Thoracic aorta (tissue), 2 donors: ENCODE measurements at places on chromosomes 7 and 10.

DNA sequence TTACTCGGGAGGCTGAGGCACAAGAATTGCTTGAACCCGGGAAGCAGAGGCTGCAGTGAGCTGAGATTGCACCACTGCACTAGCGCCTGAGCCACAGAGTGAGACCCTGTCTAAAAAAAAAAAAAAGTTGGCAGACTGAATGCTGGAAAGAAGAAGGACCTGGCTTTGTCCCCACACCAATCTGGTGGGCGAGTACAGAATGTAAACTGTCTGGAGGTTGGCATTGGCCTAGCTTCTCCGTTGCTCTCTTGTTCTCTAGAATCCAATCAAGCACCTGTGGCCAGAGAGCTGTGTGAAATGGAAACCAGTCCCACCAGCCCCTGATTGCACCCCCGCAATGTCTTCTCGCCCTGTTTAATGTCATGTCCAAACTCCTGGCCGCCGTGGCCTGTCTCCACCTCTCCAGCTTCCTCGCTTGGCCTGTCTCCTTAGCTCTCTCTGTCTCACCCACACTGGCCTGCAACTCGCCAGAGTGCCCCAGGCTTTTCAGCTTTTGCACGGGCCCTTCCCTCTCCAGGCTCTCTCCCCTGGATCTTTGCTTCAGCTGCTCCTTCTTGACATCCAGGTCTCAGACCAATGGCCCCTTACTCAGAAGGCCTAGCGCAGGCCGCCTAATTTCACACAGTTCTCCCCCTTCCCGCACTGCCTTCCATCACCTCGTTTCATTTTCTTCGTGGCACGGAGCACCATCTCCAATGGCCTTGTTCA, 670 bp upstream of the AGK start:
- no peak for DNase-seq

DNA sequence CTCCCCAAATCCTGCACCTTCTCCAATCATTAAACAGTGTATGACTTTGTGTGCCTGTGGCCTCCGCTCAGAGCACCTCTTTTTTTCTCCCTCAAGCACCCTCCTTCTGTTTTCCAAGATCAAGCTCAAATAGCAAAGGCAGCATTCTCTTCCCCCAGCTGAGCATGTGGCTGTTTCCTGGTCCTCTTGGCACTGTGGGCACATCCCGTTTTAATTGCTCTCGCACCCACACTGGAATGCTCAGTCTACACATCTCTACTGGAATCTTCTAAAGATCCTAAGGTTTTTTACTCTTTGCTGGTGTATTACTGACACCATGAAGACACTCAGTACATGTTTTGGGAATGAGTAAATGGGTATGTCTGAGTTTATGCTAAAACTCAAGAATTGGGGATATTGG, 107.4 kb downstream of the WDFY4 start:
- no peak for DNase-seq

DNA sequence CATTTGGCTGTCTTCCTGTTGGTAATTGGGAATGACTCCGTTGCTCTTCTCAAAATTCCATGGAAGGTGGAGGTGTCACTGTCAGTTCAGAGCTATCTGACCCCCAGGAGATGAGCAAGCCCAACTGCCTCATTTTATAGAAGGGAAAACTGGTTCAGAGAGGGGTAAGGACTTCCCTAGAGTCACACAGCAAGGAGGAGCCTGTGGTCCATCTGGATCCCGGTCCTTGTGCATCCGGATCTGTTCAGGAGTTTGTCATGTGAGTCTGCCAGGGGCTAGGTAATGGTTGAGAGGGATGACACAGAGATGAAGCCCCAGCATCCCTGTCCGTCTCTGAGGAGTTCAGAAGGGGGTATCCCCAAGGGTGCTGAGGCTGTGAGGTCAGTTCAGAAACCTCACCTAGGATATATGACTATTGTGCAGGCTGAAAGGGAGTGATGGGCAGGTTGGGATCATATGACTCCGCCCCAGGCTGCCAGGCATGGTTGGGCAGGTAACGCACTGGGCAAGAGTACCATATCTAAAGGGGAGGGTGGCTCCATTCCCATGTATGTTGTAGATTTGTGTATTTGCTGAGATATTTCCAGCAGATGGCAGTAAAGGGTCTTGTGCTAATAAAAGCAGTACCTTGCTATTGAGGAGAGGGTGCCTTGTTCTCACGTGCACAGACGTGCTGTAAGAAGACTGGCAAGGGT, 16.0 kb upstream of the SLC29A3 start:
- DNase-seq: no peak

GRCh38 chr10:123808906-123809305, 82.7 kb downstream of the CPXM2 start:
- no peak for DNase-seq

DNA sequence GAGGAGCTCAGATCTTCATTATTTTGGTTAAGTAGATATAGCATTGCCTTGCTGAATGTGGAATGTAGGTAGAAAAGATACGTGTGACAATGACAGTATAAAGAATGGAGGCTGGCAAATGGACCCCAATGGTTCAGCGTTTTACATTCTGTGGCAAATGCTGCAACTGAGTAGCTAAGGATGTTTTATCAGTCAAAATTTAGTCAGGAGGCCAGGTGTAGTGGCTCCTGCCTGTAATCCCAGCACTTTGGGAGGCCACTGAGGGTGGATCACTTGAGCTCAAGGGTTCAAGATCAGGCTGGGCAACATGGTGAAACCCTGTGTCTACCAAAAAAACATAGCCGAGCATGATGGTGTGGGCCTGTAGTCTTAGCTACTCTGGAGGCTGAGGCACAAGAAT, 120.5 kb upstream of the GHITM start:
- DNase-seq: no peak

DNA sequence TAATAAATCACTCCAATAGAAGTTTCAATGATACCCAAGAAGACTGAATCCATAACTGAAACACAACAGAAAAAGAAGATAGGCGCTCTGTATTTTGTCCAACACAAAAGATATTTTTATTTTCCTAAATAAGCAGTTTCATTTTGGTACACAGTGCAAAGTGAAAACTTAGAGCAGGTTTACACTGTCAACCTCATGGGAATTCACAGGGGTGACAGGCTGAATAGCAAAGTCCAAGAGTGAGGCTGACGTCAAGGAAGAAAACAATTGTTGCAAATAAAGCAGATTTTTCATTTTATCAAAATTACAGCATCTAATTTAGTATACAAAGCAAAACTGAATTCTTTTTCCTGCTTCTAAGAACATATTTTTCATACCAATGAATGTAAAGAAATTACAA, 28.6 kb downstream of the NAMPT start:
- no peak for DNase-seq

DNA sequence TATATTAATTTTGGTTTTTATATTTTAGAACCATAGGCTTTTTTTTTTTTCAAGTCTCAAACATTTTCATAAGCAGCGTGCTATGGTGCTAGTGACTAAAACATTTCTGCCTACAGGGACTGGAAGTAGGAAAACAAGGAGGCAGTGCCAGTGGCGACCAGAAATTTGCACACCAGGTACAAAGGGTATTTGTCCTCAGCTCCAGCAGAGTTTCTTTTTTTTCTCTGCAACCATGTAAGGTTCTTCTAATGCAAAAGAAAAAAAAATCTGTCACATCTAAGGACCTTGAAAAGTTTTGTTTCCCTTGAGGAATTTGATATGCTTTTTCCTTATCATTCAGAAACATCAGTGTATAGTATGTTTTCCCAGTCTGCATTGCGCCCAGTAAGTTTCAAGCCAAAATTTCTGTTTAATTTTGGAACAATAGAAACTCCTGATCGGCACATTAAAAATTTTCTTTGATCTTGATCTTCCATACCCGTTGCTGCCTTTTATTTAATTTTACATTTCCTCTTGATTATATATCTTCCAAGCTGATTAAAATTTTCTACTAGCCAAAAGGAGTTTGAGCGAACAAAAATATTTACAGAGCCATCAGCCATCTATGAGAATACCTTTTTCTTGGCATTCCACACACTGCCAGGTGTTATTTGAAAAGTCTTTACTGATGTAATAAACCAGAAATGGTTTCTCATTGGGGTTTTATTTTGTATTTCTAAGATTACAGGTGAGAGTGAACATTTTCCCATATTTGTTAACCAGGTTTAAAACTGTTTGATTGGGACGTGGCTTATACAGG, 956 bp upstream of the KLHDC10 start:
- DNase-seq: no peak

GRCh38 chr7:1811850-1812508, 141.9 kb downstream of the ELFN1 start:
- DNase-seq: no peak

- DNase-seq: no peak
Observed at GRCh38 chr10:71821909-71822763, 28.9 kb downstream of the PSAP start.

- DNase-seq: no peak
Observed at GRCh38 chr10:83929399-83929798, 209.9 kb upstream of the GHITM start.

DNA sequence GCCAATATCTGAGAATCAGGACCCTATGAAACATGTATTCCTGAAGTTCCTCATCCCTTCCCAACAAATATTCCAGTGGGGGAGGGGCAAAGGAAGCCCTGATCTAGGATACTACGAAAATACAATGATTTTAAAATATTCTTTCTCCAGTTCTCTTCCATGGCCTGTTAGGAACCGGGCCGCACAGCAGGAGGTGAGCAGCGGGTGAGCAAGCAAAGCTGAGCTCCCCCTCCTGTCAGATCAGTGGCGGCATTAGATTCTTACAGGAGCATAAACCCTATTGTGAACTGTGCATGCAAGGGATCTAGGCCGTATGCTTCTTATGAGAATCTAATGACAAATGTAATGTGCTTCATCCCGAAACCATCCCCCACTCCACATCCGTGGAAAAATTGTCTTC, 370.8 kb downstream of the WDR11 start:
- no peak for DNase-seq

DNA sequence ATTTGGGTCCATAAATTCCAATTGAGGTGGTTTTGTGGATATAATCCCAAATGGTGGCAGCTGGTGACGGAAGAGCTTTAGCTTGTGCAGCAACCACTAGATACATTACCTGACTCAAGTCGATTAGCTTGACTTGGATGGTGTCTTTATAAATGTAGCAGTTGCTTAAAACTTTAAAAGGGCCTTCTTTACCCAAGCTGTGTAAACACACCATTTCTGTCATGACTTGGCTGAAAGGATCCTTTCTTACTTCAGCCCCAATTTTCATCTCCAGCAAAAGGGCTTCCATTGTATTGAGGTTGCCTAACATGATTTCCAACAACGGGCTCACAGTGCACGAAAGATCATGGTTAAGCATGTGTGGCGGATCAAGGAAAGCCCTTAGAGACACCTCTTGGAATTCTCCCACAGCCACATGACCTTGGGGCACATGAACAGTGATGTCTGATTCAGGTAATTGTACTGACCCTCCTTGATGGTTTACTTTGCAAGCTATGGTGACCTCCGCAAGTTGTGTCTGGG, 57.9 kb downstream of the MACC1 start:
- DNase-seq: no peak

- DNase-seq: no peak
Observed at GRCh38 chr10:95391581-95392216, 100.9 kb upstream of the PDLIM1 start.

DNA sequence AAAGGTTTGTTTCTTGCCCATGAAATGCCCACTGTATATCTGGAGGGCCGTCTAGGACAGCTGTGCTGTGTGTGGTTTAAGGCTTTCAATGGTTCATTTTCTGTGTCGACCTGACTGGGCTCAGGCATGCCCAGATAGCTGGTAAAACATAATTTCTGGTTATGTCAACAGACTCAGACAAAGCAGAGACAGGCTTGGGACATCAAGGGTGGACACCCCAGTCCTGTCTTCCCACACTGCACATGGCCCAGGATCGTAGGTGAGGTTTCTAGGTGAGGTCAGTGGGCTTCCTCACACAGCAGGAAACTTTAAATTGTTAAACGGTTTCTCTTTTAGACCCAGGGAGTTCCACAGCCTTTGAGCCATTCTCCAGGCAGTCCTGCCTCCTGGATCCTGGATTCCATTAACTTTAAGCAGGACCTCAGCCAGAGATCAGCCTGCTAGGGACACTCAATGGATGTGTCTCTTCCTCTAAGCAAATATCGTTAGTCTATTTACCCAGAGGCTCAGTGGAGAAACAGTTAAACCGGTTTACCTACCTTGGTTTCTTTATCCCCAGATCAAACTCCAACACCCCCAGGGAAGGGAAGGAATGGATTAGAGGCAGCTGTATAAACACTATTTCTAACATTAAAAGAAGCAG, 66.4 kb downstream of the ST8SIA6 start:
- no peak for DNase-seq

DNA sequence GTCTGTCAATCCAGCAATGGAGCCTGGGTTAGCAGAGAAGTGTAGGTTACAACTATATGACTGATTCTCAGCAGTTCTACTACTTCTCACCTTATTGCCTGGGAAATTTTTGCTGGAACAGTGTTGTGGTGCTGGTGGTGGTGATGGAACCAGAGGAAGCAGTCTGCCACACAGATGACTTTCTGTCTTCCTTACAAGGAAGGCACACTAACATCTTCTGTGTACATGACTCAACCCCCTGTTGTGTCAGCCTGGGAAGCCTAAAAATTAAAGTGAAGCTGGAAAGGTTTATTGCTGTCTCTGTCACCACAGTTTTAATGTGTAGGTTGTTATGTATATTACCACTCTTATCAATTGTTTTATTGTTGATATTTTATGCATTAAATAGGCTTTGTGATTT, 40.3 kb downstream of the ANKRD7 start:
- DNase-seq: no peak

DNA sequence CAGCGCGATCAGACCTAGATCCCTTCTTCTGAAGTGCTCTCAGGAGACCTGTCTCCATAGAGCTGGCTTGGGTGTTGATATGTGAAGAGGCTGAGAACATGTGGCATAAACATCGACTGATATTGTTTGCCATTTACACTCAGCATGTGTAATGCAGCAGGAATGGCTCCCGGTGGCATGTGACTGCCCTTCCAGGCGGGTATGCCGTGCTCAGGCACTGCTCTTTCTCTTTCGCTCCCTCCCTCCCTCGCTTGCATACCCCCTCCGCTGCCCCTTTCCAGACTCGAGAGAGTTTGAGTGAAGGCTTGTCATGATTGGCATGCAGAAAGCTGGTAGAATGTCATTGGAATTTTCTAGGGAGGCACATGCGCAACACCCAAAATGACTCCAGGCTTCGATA, 107.3 kb upstream of the PDCD4 start:
- no peak for DNase-seq
